ENCODE measurements at places on chromosomes 16 and 17.

DNA sequence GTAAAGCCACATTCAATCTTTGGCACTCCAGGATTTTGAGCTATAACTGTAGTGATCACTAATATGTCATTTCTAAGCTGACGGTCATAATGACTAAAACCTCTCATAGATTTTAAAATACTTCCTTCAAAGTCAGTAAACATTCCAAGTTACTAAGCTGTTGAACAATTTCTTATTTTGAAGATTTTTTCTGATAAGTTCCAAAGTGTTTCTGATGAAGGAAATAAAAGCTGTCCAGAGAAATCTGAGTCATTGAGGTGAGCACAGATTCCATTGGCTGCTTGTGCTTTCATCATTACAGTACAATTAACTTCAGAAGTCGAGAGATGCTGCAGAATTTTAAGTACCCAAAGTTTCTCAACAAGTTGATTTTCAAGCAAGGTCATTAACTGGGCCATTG, 23.9 kb downstream of the NLRC5 start:
- no peak for DNase-seq

- no peak for DNase-seq
These were observed 48.9 kb downstream of the SNX29 start for GRCh38 chr16:12025472-12025871.

GRCh38 chr16:7343243-7343642, 10.6 kb downstream of the RBFOX1 start:
- no peak for DNase-seq

DNA sequence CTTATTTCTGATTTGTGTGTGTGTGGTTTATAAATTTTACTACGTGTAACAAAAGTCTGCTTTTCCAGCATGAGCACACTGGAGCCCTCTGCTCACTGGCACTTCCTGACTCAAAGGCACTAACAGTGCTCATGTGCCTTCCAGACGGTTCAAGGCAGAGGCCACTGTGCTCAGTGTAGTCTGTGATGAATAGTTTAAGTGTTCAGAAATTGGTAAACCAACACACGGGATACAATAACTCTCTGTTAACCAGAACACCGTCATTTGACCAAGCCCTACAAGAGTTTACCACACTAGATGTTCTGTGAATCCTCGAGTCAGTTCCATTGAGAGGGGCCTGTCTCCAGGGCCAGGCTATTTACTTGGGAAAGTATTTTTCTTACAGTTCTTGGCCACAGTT, 191.9 kb downstream of the MRTFB start:
- DNase-seq = no peak

GRCh38 chr17:65181237-65182061, 44.3 kb downstream of the RGS9 start:
- DNase-seq = no peak

GRCh38 chr17:58367461-58367860, 15.5 kb upstream of the SUPT4H1 start:
- DNase-seq = no peak

GRCh38 chr16:88334778-88335720, 47.7 kb upstream of the ZNF469 start:
- DNase-seq = no peak

DNA sequence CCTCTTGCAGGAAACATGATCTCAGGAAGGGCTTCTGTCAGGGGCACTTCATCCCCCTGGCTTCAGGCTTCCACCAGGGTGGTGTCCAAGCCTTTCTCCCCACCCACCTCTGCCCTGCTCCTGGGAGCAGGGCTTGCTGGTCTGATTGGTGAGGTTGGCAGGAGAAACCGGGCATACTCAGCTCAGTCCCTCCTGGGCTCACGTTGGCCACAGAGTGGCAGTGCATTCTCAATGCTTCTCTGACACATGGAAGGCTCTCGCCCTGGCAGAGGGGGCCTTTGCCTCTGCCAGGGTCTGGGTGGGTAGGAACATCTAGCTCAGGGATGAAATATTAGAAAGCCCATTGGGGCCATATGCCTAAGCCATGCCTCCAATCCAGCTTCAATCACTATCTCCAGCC, 142.8 kb downstream of the AXIN2 start:
- DNase-seq = no peak

GRCh38 chr17:43021741-43022512, at the start of gene VAT1:
TSS of gene VAT1 (minus strand) at chr17:43022385. CDS start at chr17:43022322, 63 bp downstream.
- DNase-seq = no peak

- no peak for DNase-seq
These were observed 208.2 kb upstream of the CHMP6 start for GRCh38 chr17:80783486-80783885.

- DNase-seq = peak; percentile 61
These were observed 158.9 kb upstream of the NOG start for GRCh38 chr17:56434610-56435009.

Data from GM04503 (cell line).